ENCODE measurements at places on chromosomes 5 and 9. TPM values are rescaled to one million over a fixed set of nuclear protein-coding genes. Genes with fewer than 3 reads are reported as not detected.

DNA sequence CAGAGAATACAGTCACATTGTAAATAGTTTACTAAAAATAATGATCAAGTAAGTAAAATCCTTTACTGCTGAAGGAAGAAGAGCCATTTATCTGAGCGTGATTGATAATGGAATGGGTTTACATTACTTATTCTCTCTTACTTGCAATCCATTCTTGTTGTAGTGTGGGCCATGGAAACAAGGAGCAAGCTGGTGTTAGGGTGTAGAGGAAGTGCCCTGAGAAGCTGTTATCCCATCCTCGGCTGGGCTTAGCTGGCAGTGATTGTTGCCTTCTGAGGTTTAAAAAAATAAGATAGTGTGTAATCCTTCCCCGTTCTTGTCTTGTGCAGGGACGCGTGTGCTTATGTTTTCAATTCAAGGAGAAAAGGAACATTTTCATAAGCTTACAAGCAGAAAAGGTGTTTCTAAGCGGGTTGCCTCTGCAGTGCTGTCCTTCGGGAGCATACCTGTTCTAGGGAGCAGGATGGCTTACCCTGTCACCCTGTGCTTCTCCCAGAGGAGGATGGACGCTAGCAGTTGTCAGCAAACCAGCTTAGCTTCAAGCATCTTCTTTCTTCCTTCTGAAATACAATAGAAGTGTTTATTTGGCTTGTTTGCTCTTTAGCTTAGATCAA lies 188.3 kb downstream of the ARHGEF28 start:
- no peak overlapping the region for H3K27ac ChIP-seq
- no peak for DNase-seq
- peaks cover 7% of the 10 kb centered on the region for H3K27me3 ChIP-seq
- H3K36me3 ChIP-seq: no peaks in the 10 kb centered on the region
- no peaks in the 10 kb centered on the region for H3K4me1 ChIP-seq

DNA sequence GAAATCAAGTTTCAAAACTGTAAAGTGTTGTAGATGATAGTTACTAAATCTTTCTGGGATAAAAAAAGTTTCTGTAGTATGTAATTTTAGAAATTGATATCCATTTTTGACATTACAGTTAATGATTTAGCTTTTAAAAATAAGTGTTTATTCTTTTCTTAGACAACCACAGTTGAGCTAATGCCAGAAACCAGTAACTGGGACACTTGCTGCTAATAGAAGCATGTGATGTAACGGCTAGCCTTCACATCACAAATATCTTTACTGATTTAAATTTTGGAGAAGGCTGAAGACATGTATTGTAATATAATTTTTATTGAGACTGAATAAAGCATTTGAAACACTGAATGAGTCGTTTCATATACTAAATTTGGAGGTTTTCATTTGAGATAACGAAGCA lies 18.8 kb downstream of the CSNK1G3 start:
- peaks cover 5% of the 10 kb centered on the region for H3K4me1 ChIP-seq
- no peaks in the 10 kb centered on the region for H3K27me3 ChIP-seq
- H3K27ac ChIP-seq: no peak overlapping the region
- no peak for DNase-seq

The CPLANE1 gene
- total RNA-seq: 13.7 TPM

DNA sequence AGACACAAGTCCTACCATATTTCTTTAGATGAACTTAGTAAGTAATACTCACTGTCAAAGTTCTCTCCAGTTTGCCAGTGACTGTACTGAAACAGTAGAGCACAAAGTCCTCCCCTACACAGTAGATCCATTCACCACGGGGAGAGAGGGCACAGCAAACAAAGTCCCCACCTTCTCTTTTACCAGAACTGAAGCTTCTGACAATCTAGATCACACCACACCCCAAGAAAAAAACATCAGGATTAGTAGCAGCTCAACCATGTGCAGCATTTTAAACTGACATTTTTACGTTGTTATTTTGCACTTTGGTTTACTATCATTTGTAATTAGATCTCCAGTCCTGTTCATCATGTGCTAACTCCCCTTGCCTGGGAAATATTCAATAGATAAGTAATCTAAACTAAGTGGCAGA lies 23.0 kb downstream of the DNAJA1 start:
- no peak for DNase-seq
- H3K36me3 ChIP-seq: peaks cover 40% of the 10 kb centered on the region
- H3K27me3 ChIP-seq: no peaks in the 10 kb centered on the region
- no peak overlapping the region for H3K4me3 ChIP-seq

The SLC24A2 gene
- total RNA-seq: not detected

The ECSCR gene
- total RNA-seq: 0.45 TPM

DNA sequence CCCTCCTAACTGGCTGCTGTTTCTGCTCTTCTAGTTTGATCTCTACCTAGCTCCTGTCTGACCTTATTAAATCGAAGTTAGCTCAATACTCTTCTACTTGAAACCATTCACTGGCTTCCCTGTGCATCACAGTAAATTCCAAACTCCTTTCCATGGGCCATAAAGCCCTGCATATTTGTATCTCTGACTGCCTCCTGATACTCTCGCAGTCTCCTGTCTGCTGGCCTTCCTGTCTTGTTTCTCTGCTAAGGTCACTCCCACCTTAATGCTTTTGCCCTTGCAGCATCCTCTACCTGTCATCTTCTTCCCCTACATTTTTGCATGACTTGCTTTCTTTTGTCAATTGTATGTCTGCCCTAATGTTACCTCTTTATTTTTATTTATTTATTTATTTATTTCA lies 44.8 kb downstream of the SNCAIP start:
- no peak overlapping the region for H3K27ac ChIP-seq
- no peaks in the 10 kb centered on the region for H3K27me3 ChIP-seq
- no peak for DNase-seq
- H3K36me3 ChIP-seq: no peaks in the 10 kb centered on the region

- no peaks in the 10 kb centered on the region for H3K27me3 ChIP-seq
- no peaks in the 10 kb centered on the region for H3K36me3 ChIP-seq
- no peak overlapping the region for H3K4me3 ChIP-seq
Measured at GRCh38 chr5:178818094-178818493, 41.7 kb upstream of the ZNF354B start.

GRCh38 chr5:55601204-55601618 lies 66.4 kb upstream of the PLPP1 start:
- DNase-seq: no peak
- peaks cover 3% of the 10 kb centered on the region for H3K36me3 ChIP-seq
- no peaks in the 10 kb centered on the region for H3K27me3 ChIP-seq
- peak overlapping the region; percentile 82 for H3K27ac ChIP-seq
- H3K4me3 ChIP-seq: peak overlapping the region; percentile 63

DNA sequence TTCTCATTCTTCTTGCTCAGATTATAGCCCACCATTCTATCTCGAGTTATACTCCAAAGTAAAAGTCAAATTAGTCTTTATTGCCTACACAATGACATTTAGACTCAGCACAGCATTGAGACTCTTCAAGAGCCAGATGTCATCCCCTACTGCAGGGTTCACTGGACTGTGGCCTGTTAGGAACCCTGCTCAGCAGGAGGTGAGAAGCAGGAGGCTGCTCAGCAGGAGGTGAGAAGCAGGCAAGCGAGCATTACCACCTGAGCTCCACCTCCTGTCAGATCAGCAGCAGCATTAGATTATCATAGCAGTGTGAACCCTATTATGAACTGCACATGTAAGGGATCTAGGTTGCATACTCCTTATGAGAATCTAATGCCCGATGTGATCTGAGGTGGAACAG lies 12.7 kb upstream of the LIFR start:
- no peak overlapping the region for H3K27ac ChIP-seq
- no peaks in the 10 kb centered on the region for H3K36me3 ChIP-seq

The PCDHA4 gene
- total RNA-seq: not detected

DNA sequence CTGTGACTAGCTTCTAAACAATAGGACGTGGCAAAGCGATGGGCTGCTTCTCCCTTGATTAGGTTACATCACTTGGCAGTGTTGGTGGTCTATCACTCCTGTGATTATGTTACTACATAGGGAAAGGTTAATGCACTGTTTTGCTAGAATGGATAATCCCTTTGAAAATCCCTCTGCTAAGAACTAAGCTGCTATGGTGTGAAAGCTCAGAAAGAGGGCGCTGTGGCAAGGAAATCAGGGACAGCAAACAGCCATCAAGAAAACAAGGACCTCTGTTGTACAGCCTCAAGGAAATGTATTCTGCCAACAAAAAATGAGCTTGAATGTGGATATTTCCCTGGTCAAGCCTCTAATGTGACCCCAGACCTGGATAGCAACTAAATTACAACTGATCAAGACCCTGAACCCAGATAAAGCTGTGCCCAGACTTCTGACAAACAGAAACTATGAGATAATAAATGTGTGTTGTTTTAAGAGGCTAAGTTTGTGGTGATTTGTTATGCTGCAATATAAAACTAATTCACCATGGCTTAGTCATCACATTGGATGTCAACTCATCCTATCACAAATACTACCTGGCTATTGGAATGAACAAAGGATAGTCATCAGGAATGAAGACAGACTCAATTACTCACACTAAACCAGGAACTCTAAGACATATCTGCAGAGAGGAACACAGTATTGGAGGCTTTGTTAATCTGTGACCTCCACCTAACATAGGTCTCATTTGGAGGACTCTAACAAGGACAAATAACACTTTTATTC lies 1215.9 kb downstream of the EFNA5 start:
- no peaks in the 10 kb centered on the region for H3K27me3 ChIP-seq
- H3K4me1 ChIP-seq: no peaks in the 10 kb centered on the region
- DNase-seq: no peak
- H3K27ac ChIP-seq: peak overlapping the region; percentile 28
- H3K36me3 ChIP-seq: no peaks in the 10 kb centered on the region
- no peak overlapping the region for H3K4me3 ChIP-seq

DNA sequence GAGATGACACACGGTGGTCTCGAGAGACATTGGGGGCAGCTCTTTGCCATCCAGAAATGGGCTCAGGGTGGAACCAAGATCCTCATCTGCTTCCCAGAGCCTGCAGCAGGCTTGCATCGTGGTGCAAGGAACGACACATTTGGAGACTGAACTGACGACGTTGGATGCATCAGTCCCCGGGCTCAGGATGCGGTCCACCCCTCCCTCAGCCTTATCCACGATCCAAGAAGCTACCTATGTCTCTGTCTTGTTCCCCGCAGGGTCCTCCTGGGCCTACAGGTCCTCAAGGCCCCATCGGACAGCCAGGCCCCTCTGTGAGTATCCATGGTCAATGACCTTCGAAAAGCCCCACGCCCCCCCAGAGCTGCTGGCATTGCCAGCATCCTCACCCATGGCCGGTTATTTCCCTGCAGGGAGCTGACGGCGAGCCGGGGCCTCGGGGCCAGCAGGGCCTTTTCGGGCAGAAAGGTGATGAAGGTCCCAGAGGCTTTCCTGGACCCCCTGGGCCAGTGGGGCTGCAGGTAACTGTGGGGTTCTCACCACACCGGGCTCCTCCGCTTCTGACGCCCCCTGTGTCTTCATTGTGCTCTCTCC lies 69.4 kb upstream of the FCN2 start:
- no peaks in the 10 kb centered on the region for H3K36me3 ChIP-seq
- H3K4me3 ChIP-seq: no peak overlapping the region
- H3K27me3 ChIP-seq: no peaks in the 10 kb centered on the region
- H3K4me1 ChIP-seq: no peaks in the 10 kb centered on the region
- DNase-seq: no peak

DNA sequence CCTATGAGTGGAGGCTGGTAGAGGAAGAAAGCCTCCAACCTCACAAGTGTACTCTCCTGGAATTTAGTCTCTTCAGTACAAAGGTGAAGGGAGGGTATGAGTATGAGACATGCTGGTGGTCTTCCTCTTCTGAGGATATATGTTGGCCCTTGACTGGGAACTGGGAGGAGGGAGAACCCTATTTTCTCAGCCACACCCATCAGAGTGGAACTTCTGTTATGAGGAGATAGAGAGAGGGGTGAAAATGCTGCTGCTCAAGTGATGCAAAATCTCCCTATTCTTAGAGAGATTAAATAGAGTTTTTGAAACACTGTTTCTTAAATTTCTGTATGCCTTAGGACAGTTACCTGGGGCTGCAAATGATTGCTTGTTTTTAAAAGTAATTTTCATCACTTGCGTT lies 203.4 kb upstream of the PRR16 start:
- no peaks in the 10 kb centered on the region for H3K27me3 ChIP-seq
- DNase-seq: no peak
- no peak overlapping the region for H3K4me3 ChIP-seq
- H3K4me1 ChIP-seq: no peaks in the 10 kb centered on the region
- H3K36me3 ChIP-seq: no peaks in the 10 kb centered on the region
- no peak overlapping the region for H3K27ac ChIP-seq

Measured in activated CD4-positive, alpha-beta T cell treated with anti-CD3 and anti-CD28 coated beads, Interleukin-2, amount 10 ng/mL, durations not matched to agents 7 days and 5 days (primary cell).